Activated CD4-positive, alpha-beta memory T cell treated with anti-CD3 and anti-CD28 coated beads for 36 hours (primary cell): ENCODE measurements at places on chromosomes 2 and 18. TPM values are rescaled to one million over a fixed set of nuclear protein-coding genes. Genes with fewer than 3 reads are reported as not detected.

The MAP3K19 gene
- total RNA-seq = not detected

DNA sequence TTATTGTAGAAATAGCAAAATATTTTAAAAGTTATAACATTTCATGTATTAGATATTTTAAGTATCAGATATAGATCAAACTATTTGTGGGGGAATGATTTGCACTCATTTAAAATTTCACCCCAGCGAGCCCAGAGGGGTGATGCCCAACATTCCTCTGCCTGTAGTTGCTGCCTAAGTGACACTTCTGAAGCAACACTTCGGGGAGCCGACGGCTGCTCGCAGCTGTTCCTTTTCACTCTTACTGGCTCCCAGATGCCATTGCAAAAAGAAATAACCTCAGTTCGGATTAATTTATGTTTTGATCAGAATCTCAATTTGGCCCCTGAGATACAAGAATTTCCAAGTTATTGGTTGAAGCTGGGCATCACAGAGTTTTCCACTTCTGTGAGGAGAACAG is 603.8 kb downstream of the PLCL1 start:
- no peak for DNase-seq
- H3K27ac ChIP-seq = no peak overlapping the region
- H3K4me1 ChIP-seq = no peaks in the 10 kb centered on the region

The HEATR5B gene
- 18.1 TPM for total RNA-seq

The REG1B gene
- total RNA-seq = not detected
